ENCODE measurements at places on chromosomes 3 and 15.

DNA sequence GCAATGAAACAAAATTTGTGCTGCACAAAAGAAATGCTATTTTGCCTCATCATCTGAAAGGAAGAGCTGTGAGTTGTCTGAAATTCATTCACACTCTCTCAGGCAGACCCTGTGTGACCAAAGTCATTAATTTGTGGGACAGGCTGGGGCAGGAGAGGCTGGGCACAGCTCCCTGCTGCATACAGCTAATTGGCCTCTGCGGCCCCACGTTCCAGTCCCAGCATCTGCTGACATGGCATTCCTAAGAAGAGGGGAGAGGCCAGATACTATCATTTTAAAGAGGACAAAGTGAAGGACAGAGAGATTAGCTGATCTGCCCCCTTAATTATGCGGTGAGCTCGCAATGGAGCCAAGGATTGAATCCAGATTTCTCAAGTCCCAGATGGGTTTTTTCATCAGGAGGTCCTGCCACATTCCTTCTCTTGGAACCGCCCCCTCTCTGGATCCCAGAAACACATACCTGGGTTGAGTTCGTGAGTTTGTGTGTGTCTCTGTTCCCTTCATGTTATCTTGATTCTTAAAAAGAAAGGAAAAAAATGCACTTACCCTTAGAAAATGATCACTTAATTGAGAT, 25.1 kb downstream of the POLR2M start:
- no peak for ATAC-seq

DNA sequence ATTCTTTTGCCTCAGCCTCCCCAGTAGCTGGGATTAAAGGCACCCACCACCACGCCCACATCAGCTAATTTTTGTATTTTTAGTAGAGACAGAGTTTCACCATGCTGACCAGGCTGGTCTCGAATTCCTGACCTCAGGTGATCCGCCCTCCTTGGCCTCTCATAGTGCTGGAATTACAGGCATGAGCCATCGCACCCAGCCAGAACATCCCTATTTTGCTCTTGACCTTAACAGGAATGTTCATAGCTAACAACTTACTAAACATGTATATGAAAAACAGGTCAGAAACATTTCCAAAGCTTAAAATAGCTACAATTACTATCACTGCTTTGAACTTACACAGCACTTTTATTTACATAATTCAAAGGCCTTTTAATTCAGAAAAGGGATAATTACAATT, 33.7 kb downstream of the UQCC5 start:
- no peak for ATAC-seq

GRCh38 chr3:18946524-18946923, 201.8 kb upstream of the KCNH8 start:
- ATAC-seq = no peak

- ATAC-seq = no peak
These were observed 2.6 kb upstream of the LOXL1 start for GRCh38 chr15:73923488-73924164.

GRCh38 chr3:8645712-8646111, 1.1 kb upstream of the SSUH2 start:
- ATAC-seq = no peak

DNA sequence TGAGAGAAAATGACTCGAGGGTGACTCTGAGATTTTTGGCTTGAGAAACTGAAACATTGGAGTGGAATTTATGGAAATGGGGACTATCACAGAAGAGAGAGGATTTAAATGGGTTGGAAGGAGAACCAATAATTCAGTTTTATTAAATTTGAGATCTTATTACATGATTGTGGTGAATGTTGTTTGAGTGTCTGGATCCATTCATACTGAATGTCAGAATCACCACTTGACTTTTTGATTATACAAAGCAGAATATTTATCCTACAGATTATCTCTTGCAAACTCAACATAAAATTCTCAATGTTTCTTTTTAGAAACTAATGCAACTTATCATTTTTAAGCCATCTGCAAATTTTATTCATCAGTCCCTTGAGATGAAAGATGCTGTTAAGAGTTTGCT, 332.8 kb downstream of the CNTN3 start:
- no peak for ATAC-seq

DNA sequence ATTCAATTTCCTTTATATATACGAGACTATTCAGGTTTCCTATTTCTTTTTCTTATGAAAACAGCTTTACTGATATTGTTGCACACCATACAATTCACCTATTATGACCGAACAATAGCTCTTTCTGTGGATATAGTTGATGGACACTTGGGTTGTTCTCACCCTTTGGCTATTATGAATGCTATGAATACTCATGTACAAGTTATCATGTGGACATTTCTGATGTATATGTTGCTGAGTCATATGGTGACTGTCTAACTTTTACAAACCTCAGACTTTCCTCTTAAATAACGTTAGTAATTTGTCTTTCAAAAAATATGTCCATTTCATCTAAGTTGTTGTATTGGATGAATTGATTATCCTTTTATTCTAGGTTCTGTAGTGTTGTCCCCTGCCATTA, 15.7 kb upstream of the USF3 start:
- no peak for ATAC-seq

DNA sequence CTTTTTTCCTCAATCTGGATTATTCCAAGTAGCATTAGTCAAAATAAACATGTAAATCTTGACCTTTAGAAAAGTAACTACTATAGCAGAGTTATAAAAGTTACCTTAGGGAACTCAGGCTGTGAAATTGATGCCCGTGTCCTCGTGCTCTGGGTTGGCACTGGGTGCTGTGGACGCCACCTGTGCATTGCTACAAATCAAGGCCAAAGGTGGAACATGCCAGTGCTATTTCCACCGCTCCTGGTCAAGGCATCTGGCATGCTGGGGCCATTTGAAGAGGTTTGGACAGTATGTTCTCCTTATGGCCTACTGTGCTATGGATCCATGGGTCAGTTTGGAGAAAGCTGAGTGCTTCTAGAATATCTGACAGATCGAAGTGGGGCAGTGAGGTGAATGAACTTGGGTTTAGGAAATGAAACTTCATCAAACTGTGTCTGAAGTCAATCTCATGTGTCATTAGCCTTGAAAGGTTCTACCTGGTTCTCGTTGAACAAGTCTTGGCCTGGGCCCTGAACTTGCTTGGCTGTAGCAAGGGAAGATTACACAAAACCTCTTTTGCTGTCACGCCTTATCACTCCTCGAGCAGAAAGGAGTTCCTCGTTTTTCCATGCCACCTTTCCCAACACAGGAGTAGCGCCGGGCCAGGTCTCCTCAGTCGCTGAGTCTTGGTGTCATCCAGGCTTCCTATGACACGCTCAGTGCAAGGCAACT, 397.6 kb upstream of the RGMA start:
- no peak for ATAC-seq

DNA sequence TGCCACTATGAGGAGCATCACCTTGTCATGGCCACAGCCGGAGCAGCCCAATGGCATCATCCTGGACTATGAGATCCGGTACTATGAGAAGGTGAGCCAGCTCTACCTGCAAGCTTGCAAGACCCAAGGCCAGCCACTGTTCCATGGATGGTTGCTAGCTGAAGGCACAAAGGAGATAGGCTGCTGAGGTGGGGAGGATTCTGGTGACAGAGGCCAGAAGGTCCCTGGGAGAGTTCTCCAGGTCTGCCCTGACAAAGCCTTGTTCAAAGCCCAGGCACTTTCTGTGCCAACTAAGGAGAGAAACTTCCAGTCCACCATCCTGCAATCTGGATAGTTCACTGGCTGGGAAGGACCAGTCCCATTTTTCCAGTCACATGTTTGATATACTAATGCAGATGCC, 359.1 kb downstream of the EPHB1 start:
- no peak for ATAC-seq

DNA sequence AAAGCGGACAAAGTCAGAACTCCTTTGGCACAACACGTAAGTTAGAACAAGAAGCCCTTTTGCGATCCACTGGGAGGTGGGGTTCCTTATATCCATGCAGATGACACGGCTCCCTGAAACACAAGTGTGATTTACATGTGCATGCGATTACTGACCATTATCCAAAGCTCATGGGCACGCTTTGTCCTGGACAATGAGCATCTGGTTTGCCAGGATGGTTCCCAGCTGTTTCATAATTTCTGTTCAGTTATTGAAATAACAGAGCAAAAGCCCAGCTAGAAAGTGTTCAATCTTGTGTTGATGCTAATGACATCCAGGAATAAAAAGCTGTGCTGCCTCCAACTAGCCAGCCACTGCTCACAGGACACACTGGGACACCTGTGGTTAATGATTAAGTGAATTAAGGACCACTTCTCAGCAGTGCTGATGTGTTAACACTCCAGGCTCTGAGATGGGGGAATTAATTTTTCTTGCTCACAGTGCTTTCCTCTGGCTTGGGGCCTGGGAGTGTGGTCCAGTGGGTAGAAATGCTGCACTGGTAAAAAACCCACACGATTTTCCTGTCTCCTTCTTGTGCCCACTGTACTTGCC, 123.1 kb upstream of the SLC2A2 start:
- no peak for ATAC-seq

DNA sequence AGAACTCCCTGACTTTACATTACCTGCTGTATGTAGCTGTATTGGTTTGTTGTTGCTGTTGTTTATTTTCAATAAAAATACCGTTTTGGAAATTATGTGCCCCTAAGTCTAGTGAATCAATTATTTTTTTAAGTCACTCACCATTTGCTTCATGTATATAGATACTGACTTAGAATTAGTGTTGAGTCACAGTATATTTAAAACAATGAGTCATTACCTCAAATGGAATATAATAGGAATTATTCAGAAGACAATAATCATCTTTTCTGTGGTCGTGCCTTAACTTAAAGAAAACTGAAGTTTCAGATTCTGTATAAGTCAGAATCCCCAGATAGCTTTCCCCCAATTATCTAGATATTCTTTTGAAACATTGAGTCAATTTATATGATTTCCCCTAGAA, 21.0 kb upstream of the ALDH1A2 start:
- no peak for ATAC-seq

- no peak for ATAC-seq
These were observed 234.7 kb upstream of the PLSCR5 start for GRCh38 chr3:146839727-146840375.

- no peak for ATAC-seq
These were observed 257.2 kb upstream of the NECTIN3 start for GRCh38 chr3:110814170-110815007.

DNA sequence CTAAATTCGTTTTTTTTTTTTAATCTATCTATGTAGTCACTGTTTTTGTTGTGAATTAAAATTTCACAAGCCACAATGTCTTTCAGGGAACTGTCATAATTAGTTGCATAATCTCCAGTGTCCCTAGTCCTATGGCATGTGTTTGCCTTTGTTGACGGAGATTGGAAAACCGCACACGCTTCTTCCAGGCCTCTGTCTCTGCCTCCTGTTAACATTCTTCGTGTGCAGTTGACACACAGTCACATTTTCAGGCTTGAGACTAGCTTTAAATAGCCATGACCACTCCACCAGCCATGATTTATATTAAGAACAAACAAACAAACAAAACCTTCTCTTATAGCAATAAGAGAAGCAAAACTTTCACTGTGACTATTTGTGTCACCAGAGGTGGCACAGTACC, 139.8 kb downstream of the DUT start:
- peak; percentile 40 for ATAC-seq

DNA sequence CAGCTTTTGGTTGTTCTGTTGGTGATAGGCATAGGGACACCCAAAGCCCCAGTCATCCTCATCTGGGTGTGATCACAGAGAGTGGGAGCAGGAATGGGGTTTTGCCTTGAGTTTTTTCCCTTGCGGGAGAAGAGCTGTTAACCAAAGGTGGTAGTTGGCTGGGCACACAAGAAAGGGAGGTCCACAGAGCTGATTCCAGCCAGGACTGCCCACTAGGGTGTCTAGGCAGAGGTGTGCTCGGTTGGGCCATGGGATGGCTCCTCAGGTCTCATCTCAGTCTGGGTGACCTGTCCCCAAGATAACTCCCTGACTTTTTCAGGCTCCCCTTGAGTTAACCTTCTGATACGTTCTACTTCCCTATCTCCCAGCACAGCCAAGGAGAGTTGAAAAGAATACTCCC, 134.8 kb downstream of the PDE8A start:
- no peak for ATAC-seq

GRCh38 chr3:140296796-140297352, 361.9 kb downstream of the CLSTN2 start:
- no peak for ATAC-seq

GRCh38 chr3:17013050-17013449, 128.3 kb downstream of the PLCL2 start:
- no peak for ATAC-seq

GRCh38 chr3:124845406-124845805, 41.8 kb downstream of the ITGB5 start:
- ATAC-seq = peak; percentile 88

GRCh38 chr3:142947352-142947751, 16.1 kb downstream of the PAQR9 start:
- no peak for ATAC-seq

GRCh38 chr3:148833223-148833622, 5.6 kb downstream of the CPB1 start:
- ATAC-seq = no peak

DNA sequence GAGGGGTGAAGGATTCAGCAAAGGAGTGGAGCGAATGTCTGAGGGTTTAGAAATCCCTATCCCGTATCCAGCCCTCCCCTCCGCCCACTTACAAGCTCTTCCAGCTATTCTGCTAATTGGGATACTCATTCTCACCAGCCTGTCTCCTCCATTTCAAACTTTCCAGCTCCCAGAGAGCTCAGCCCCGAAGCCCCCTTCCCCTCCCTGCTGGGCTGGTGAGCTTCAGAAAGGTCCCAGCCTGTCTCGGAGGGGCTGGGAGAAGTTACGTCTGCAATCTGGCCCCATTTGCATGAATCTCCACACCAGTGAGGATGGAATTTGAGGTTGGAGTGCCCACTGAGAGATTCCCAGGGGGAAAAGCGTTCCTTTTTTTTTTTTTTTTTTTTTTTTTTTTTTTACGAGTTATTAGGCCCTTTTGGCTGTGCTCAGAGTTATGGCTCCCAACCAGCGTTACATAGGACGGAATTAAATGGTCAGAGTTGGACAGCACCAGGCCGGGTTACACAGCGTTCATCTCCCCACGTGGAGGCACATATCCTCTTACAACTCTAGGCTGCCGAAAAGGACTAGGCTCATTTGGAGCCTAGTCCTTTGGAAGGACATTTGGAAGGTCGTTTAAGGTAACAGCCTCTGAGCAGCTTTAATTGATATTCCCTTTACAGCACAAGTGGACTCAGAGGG, 34.6 kb downstream of the FGD5 start:
- peak; percentile 59 for ATAC-seq

DNA sequence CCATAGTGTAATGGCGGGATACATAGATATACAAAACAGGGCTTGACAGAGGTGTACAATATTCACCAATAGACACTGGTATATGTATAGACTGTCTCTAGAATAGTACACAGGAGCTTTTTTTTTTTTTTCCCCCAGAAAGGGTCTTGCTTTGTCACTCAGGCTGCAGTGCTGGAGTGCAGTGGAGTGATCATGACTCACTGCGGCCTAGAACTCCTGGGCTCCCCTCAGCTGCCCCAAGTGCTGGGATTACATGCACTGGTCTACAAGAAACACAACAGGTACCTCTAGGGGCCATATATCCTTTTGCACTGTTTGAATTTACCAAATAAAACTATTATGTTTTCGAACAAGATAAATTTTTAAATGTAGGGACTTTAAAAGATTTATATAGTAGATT, 12.3 kb downstream of the RHOA start:
- no peak for ATAC-seq
